NCI-H2081 (cell line): ENCODE measurements at places on chromosomes 12 and 14.

DNA sequence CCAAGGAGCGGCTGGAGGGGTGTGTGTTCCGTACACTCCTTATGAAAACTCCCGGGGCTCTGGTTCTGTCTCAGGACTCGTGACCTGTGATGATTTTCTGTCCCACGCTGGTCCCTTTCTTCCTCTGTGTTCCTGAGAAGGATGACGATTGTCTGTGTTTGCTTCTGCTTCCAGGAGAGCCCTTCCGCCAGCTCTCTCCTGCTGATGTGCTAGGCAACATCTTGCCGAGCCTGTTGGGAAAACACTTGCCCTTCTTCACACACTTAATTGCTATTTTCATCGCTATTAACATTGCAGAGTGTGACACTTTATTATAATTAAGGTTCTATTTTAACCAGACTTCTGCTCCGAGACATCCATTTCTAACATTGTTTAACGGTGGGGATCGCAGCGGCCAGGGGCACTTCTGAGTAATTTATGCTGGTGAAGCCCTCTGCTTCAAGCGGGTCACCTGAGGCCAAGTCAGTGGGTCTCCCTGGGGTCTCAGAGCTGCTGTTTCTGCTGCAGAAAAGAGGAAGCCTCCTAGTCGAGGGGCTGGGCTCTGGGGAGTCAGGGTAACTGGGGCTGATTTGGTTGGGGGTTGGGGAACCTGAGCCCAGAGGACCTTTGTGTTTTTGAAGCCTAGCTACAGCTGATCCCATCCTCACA is 88.6 kb downstream of the PRMT8 start:
- DNase-seq, result no peak

- no peak for DNase-seq
Observed at GRCh38 chr14:40911141-40911540, 695.5 kb upstream of the LRFN5 start.

- no peak for DNase-seq
Observed at GRCh38 chr12:56530390-56531055, 8.9 kb downstream of the RBMS2 start.

DNA sequence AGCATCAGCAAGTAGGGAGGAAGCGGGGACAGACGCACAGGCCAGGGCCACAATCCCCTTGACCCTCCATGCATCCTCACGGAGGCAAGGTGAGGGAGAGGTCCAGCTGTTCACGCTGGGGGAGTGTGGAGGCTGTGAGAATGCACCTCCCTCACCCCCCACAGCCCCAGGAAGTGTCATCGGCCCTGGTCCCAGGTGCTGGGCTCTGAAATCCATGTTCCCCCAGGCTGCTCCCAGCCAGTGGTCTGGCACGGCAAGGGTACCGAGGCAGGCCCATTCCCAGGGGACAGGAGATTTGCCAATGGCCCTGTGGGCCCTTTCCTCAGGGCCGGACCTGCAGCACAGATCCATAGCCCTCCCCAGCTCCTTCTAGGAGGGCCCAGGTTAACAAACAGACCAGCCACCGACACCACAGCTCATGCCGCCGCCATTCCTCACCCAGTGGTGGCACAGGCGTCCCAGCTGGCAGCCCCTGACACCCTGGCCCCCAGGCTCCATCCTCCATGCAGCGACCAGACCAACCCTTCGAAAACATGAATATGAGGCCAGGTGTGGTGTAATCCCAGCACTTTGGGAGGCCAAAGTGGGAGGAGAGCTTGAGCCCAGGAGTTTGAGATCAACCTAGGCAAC is 21.9 kb upstream of the EIF5 start:
- DNase-seq, result no peak

- peak; percentile 37 for DNase-seq
Observed at GRCh38 chr12:2583091-2583497, 211.7 kb upstream of the FKBP4 start.

- DNase-seq, result no peak
Observed at GRCh38 chr12:131561051-131561450, 149.8 kb upstream of the SFSWAP start.

GRCh38 chr12:32025906-32026305 is 66.7 kb downstream of the RESF1 start:
- no peak for DNase-seq

GRCh38 chr12:111842556-111843396 is 748 bp downstream of the MAPKAPK5 start:
- peak; percentile 34 for DNase-seq

DNA sequence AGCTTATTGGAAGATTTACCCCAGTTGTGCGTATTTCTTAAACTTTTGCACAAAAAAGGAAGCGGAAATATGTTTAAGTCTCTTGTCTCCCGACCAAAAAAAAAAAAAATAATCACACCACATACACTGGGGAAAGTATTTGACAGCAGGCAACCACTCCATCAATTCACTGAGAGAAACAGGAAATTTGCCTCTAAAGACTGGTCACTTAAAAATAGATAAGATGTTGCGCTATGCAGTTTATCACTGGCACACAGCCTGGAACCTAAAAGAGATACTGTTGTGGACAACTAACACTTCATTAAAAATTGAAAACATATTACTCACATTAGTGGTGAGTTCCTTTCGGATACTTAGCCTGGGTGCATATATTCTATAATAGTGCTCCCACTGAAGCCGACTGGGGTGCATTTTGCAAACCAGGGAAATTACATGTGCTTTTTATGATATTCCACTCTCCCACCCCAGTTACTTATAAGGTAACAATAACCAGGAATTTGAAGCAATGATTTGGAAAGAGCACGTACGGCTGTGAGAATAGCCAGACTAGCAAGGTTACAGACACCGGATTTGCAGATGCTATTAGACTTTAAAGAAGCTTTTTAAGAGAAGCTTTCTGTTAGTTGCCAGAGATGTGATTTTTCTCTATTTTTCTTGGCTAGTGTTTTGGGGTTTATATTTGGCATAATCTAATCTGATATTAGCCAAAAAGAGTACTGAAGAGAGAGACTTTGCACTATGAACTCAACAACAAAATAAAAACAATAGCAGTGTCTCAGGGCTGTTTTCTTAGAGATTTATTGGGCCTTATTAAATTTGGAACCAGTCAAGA is 311.5 kb downstream of the NOVA1 start:
- DNase-seq, result no peak

DNA sequence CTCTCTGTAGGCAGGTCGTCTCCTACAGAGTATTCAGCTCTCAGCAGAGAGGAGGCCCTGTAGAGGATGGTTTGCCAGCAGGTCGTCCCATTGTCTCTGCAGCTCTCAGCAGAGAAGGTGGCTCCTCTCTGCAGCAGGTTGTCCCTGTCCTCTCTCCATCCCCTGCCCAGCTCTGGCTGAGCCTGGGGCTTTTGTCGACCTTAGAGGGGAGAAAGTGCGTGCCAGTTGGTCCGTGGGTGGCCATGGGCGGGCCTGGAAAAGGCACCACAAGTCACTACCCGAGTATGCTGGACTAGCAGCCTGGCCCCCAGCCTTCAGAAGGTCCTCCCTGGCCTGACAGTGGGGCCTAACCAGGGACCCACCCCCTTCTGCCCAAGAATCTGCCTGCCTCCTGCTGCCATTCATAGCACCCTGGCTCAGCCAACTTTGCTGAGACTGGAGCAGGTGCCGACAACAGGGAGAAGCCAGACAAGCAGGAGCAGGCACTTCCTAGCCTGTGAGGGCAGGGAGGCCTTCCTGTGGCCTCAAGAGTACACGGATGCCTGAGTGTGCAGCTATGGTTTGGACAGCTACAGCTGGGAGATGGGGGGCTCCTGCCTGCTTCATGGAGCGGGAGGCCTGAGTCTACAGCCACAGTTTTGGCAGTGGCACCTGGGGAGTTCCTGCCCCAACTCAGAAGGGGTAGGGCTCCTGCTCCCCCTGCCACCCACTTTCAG is 59.7 kb upstream of the KCNH3 start:
- no peak for DNase-seq

GRCh38 chr14:83197271-83197670 is 1663.6 kb upstream of the SEL1L start:
- DNase-seq, result no peak

DNA sequence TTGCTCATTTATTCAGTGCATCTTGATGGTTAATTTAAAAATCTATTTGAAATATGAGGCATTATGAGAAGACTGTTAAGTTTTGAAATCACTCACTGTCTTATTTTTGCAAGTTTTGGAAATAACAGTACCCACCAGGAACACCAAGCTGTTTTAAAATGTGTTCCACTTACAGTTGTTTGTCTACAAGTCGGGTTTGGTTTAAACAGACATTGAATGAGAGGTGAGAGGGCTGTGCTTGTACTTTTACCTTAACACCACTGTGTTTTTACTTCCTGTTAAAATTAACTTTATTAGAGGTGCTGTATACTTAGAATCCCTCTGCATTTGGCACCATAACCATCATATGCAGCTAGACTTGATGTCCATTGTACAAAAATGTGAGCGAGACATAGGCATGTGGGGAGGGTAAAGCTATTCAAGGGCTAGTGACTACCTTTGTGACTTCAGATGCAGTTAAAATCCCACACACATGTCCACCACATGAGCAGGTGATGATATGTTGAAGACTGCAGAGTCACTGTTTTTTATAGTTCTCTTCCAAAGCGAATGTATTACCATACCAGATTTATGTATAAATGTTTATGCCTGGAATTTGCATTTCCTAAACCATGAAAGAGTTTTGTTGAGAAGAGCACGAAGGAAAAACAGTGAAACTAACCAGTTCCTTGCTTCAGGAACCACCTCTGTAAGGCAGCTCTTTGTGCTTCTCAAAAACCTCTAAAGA is 12.9 kb downstream of the ELK3 start:
- no peak for DNase-seq

- no peak for DNase-seq
Observed at GRCh38 chr12:51860986-51861385, 12.5 kb upstream of the FIGNL2 start.

- no peak for DNase-seq
Observed at GRCh38 chr12:2248087-2248900, 195.5 kb downstream of the CACNA1C start.

DNA sequence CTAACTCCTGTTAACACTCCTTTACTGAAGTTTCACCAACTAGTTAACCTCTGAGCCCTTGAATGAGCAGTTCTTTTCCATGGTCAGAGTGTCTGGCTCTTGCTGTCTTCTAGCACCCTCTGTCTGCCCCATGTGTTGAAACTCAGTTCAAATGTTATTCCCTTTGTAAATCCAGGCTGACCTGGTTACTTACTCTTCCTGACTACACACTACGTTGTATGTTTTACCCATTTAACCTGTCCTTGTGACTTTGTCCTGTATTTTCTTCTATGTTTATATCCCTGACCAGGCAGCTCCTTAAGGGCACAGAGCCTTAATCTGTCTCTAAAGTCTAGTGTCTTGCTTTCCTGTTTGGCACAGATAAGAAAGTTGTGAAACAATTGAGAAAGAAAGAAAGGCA is 389.0 kb upstream of the RPL10L start:
- DNase-seq, result peak; percentile 51

GRCh38 chr12:122547330-122547729 is 20.3 kb downstream of the KNTC1 start:
- DNase-seq, result no peak

DNA sequence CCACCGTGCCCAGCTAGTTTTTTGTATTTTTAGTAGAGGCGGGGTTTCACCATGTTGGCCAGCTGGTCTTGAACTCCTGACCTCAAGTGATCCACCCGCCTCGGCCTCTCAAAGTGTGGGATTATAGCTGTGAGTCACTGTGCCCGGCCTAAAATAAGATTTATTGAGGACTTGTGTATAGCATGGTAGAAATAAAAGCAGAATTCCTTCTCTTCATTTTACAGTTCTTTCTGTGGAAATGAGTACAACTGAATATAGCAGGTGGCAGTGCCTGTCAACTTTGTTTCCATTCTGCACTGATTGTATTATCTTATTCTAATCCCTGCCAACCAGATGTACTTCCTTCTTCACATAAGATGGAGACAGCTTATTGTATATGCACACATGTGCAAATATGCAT is 41.0 kb downstream of the DIP2B start:
- DNase-seq, result no peak

- no peak for DNase-seq
Observed at GRCh38 chr12:126960709-126961108, 1306.3 kb upstream of the TMEM132C start.

DNA sequence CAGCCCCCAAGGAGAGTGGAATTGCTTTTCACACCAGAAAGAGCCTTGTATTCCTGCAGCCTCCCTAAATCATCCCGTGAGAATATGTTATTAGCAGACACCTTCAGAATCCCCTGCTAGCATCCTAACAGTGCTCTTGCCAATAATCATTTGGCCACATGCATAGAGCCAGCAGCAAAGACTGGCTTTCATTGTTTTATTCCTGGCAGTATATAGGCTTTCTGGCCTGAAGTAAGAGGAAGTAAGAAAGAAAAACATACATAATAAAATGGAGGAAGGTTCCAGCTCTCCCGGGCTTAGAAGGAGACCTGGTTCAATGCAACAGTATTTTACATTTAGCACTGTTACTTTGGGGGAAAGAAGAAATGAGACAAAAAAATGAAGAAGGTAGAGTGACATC is 176.7 kb upstream of the ATF7IP start:
- DNase-seq, result peak; percentile 31

- DNase-seq, result no peak
Observed at GRCh38 chr12:108623577-108623976, 10.1 kb downstream of the SELPLG start.

- DNase-seq, result no peak
Observed at GRCh38 chr14:50714450-50715073, 46.5 kb upstream of the SAV1 start.

DNA sequence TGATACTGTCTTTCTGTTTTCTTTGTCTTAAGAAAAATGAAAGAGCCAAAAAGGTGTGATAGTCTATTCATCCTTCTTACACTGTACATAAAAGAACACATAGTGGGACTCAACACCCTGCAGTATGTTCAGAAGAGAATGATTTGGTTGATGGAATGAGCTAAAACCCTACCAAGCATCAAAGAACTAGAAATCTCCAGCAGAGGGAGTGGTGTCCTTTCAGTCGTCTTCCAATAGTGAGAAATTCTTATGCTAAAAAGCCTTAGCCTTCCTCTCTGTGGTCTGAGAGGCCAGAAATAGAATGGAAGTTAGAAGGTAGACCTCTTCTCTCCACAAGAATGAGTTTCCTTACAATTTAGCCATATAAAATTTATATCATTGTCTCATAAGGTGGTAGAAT is 393.4 kb upstream of the SEL1L start:
- no peak for DNase-seq

- no peak for DNase-seq
Observed at GRCh38 chr12:29081101-29081500, 68.0 kb upstream of the FAR2 start.

DNA sequence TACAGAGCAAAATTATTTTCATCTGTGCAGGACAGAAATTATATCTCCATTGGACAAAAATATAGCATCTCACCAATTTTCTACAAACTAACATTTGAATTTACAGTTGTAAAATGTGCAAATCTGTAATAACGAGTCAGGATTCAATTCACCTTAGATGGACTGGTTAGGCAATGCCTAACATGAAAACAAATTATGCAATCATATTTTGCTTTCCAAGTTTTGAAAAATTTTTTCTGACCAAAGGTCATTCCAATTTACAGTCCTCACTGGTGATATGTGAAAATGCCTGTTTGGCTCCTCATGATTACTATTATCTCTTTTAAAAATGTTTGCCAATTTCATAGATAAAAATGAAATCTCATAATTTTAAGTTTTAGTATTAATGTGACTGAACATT is 6.5 kb upstream of the CPM start:
- DNase-seq, result no peak
